ENCODE measurements at places on chromosomes 7 and 10. TPM values are rescaled to one million over a fixed set of nuclear protein-coding genes. Genes with fewer than 3 reads are reported as not detected.

The ASAH2B gene
- total RNA-seq, result 1.8 TPM

The SORCS3 gene
- total RNA-seq, result under 0.01 TPM

The SPDYE2B gene
- total RNA-seq, result not detected

The AP5Z1 gene
- 43.6 TPM for total RNA-seq

The GJD4 gene
- not detected for total RNA-seq

The TMEM225B gene
- total RNA-seq, result 0.73 TPM

The GPNMB gene
- total RNA-seq, result 202 TPM

The ZNF316 gene
- 14.1 TPM for total RNA-seq

The DRGX gene
- total RNA-seq, result not detected

The OR2A1 gene
- under 0.01 TPM for total RNA-seq

The KAZALD1 gene
- 11.9 TPM for total RNA-seq

The FOXI2 gene
- not detected for total RNA-seq

The CNOT4 gene
- total RNA-seq, result 10.7 TPM

The CYP2C9 gene
- not detected for total RNA-seq

Measured in subcutaneous preadipocyte (primary cell).